ENCODE measurements at places on chromosomes 1 and 21.

GRCh38 chr21:24870633-24871032 is 736.6 kb downstream of the MRPL39 start:
- no peak for DNase-seq

DNA sequence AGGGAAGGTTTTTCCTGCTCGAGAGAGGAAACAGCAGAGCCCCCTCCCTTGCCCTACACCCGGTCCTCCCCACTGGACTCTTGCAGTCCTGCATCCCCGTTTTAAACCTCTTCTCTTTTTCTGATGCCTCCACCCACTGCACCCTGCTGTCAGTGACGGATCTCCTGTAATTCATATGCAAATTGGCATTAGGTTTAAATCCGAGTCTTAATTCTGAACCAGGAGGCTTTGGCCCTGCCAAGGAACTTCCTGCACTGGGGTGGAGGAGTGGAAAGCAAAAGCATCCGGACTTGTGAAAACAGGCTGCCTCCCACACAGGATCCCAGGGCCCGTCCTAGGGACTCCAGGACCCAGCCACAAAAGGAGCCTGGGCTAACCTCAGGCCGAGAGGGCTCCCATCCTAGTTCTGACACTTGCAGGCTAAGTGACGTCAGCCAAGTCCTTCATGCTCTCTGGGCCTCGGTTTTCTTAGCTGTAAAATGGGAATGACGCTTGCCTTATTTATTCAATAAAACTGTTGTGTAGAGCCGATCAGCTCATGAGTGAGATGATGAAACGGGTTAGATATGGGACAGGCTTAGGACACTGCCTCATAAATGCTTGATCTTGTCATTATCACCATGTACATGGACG is 613.3 kb downstream of the AJAP1 start:
- DNase-seq, result no peak

DNA sequence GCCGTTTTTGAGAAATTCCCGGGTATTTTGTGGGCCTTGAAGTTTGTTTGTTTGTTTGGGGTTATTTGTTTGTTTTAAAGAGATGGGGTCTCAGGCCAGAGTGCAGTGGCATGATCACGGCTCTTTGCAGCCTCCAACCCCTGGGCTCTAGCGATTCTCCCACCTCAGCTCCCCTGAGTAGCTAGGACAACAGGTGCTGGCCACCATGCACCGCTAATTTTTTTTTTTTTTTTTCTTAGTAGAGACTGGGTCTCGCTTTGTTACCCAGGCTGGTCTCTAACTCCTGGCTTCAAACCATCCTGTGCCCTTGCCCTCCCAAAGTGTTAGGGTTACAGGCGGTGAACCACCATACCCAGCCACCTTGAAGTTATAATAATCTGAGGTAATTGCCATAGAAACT is 2.0 kb downstream of the CHTOP start:
- no peak for DNase-seq

- no peak for DNase-seq
Observed at GRCh38 chr21:38420140-38420539, 78.1 kb downstream of the ERG start.

All from thyroid gland (tissue), 4 donors.